ENCODE measurements at places on chromosomes 7 and 10.

DNA sequence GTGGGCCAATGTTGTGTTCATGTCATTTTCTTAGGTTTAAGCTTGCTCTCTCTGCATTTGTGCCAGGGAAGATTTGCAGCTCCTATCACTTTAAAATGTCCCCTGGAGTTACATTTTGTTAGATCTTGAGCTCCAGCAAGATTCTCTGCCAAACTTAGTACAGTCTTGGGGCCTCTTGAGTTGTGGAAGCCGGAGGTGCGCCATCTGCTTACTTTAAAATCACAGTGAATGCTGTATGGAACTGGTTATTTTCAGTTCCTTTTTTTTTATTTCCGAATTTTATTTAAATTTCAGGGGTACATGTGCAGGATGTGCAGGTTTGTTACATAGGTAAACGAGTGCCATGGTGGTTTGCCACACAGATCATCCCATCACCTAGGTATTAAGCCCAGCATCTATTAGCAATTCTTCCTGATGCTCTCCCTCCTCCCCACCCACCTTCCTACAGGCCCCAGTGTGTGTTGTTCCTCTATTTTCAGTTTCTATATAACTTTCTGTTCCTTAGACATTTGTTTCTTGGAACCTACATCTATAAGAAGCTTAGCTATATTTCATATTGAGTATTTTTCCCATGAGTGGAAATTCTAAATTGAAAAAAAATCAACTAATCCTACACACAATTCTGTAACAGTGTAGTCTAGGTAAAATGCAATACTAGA is 114.4 kb upstream of the CREB5 start:
- DNase-seq, result no peak

GRCh38 chr7:22733761-22734160 is 6.8 kb downstream of the IL6 start:
- no peak for DNase-seq

GRCh38 chr10:110827410-110827809 is 44.3 kb upstream of the PDCD4 start:
- no peak for DNase-seq

- no peak for DNase-seq
Measured at GRCh38 chr7:145398758-145399157, 562.9 kb upstream of the TPK1 start.

- no peak for DNase-seq
Measured at GRCh38 chr10:48940958-48941357, 1.3 kb upstream of the LRRC18 start.

All from NCI-H2081 (cell line).